ENCODE measurements at places on chromosomes 13 and 19. TPM values are rescaled to one million over a fixed set of nuclear protein-coding genes. Genes with fewer than 3 reads are reported as not detected.

GRCh38 chr13:73433890-73434289, 375.1 kb downstream of the KLF5 start:
- no peak for DNase-seq

DNA sequence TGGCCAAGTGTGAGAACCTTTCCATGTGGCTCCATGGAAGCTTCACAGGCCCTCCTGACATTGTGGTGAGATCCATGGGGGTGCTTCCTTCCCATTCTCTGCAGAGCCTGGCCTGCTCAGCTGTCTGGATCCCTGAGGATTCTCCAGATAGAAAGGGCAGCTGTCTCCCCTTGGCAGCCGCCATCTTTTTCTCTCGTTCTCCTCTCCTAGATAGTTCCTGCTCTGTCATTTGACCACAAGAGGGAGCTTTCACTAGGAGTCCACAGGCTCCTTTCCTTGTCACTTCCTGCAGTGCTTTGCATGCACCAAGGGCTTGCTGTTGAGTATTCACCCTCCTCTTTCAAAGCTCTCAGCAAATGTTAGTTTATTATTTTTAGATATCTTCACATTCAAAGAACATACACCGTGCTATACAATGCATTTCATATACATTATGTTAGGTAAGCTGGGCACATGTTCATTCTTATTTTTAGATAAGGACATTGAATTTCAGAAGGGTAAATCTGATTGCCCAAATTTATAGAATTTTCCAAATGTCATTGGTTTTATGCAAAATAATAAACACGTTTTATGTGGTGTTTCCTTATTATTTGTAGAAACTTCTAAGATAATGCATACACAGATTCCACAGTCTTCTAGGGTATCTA, 133.2 kb downstream of the FRY start:
- DNase-seq, result peak; percentile 50

DNA sequence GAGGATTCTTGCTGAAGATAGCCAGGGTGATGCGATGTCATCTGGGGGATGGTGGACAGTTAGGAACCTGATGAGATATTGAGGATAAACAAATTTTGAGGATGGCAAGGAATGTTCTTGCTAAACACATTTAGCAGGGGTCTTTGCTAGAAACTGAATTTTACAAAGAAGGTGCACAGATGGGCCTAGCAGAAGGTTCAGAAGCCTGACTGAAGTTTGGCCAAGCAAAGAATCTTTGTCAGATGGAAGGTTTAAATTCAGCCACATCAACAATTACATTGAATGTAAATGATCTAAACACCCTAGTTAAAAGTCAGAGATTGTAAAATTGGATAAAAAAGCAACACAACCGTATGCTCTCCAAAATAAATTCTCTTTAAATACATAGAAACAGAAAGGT, 68.8 kb downstream of the WASF3 start:
- DNase-seq, result no peak

Gene OR7A5
- not detected for total RNA-seq

Gene TPT1
- total RNA-seq, result 3,085 TPM

- DNase-seq, result no peak
These were observed 1163.1 kb downstream of the UQCRFS1 start for GRCh38 chr19:28049875-28050274.

GRCh38 chr19:46528601-46529590, 33.2 kb upstream of the PNMA8B start:
- no peak for DNase-seq

- DNase-seq, result no peak
These were observed 113.1 kb downstream of the PAN3 start for GRCh38 chr13:28251466-28251865.

- no peak for DNase-seq
These were observed 90.4 kb downstream of the STOML3 start for GRCh38 chr13:38900188-38900587.

DNA sequence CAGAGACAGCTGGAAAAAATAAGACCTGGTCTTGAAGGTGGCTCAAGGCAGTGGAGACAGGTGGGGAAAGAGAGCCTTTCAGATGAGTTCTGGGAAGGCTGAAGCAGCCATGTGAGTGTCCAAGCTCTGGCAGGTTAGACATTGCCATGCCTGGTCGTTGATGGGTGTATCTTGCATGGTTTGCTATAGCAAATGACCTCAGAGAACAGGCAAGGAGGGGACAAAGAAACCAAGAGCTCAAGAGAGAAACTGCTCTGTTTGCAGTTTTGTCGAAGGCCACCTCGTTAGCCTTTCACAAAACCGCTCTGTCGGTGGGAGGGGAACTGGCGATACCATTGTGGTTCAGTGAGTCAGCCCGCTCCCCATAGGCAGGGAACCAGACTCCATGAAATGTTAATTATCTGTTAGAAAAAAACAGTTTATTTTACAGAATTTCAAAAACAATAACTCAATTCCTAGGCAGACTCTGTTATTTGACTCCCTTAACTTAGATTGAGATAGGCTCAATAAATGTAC, 82.8 kb upstream of the ARGLU1 start:
- DNase-seq, result no peak

Gene RFPL4A
- total RNA-seq, result not detected

- no peak for DNase-seq
These were observed 107.4 kb downstream of the LRCH1 start for GRCh38 chr13:46660416-46660815.

Gene NFIX
- total RNA-seq, result 0.61 TPM

Gene LRRC25
- 28.2 TPM for total RNA-seq

DNA sequence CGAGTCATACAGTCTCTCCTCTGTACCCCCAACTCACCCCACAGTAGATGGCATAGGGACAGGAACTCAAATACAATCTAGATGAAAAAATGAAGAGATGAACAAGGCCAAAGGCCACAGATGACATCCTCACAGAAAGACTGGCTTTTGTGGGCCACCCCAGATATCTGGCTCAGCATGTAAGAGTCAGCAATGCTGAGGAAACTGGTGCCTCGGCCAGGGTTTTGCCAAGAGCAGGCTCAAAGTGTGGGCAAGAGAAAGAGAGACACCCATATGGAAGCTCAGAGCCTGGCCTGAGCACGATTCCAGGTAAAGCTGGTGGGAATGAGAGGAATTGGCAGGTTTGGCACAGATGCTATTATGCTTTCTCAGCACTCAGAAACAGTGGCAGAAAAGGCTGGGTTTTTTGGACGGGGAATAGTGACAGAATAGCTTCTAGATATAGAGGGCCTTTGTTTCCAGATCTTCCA, 460.6 kb downstream of the FOXO1 start:
- no peak for DNase-seq

Gene RASGRP4
- total RNA-seq, result 5.7 TPM

- no peak for DNase-seq
These were observed 6.6 kb upstream of the S1PR2 start for GRCh38 chr19:10237702-10238101.
